ENCODE measurements at places on chromosomes 11 and 22.

GRCh38 chr11:76761718-76762355, 21.3 kb upstream of the TSKU start:
- DNase-seq: no peak

GRCh38 chr11:106271686-106272085, 194.2 kb downstream of the AASDHPPT start:
- DNase-seq: no peak

- no peak for DNase-seq
Measured at GRCh38 chr11:130645843-130646197, 197.4 kb downstream of the ADAMTS15 start.

GRCh38 chr22:30861131-30861530, 107.4 kb downstream of the MORC2 start:
- no peak for DNase-seq

DNA sequence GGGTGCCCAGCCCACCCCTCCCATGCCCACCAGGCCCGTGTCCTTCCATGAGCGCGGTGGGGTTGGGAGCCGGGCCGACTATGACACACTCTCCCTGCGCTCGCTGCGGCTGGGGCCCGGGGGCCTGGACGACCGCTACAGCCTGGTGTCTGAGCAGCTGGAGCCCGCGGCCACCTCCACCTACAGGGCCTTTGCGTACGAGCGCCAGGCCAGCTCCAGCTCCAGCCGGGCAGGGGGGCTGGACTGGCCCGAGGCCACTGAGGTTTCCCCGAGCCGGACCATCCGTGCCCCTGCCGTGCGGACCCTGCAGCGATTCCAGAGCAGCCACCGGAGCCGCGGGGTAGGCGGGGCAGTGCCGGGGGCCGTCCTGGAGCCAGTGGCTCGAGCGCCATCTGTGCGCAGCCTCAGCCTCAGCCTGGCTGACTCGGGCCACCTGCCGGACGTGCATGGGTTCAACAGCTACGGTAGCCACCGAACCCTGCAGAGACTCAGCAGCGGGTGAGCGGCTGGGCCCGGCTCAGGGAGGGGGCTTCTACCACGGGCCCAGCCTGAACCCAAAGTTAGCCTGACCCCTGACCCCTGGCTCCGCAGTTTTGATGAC, 3.0 kb downstream of the PKP3 start:
- no peak for DNase-seq

Measured in stimulated activated CD8-positive, alpha-beta memory T cell treated with anti-CD3 and anti-CD28 coated beads, Interleukin-12 subunit alpha, Interleukin-12 subunit beta, amount 100 ng/mL, for 1 hour (primary cell).